Activated naive CD4-positive, alpha-beta T cell treated with anti-CD3 and anti-CD28 coated beads, Interleukin-2, amount 10 ng/mL, durations not matched to agents 7 days and 5 days (primary cell): ENCODE measurements at places on chromosomes 7 and 10.
A peak's percentile ranks its signal among the peaks of the same experiment; 100 is the strongest.

DNA sequence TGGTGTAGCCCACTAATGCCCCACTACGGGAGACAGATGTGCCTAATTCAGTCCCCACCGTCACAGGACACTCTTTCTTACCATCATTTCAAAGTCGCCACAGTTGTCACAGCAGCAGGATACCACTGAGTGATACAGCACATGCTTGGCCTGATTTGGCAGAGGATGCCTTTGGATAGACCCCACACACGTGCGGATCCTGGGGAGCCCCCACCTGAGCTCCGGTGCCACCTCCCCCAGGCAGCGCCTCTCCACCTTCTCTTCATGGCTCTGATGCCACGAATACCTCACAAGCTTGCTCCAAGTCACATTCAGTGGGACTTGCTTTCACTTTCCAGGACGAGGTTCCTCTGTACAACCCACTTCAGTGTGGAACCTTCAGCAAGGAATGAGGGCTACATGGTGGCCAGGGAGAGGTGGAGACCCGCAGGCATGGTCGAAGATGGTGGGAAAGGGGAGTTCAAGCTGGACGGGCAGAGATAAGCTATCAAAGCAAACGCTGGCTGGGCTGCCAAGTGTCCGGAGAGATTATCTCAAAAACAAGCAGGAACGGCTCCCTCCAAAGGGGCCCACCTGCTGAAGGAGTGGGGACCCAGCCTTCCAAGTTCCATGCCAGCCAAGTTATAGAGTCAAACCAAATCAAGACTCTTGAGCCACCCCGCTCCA is 107.4 kb downstream of the ZRANB1 start:
- no peak overlapping the region for H3K27ac ChIP-seq
- H3K36me3 ChIP-seq, result no peaks in the 10 kb centered on the region
- no peak for DNase-seq
- no peak overlapping the region for H3K4me3 ChIP-seq
- peaks cover 37% of the 10 kb centered on the region for H3K27me3 ChIP-seq

GRCh38 chr10:16948361-16948760 is 131.1 kb upstream of the RSU1 start:
- no peak for DNase-seq
- peaks cover 20% of the 10 kb centered on the region for H3K4me1 ChIP-seq
- no peaks in the 10 kb centered on the region for H3K36me3 ChIP-seq
- no peak overlapping the region for H3K27ac ChIP-seq

- H3K36me3 ChIP-seq, result no peaks in the 10 kb centered on the region
- peaks cover 26% of the 10 kb centered on the region for H3K27me3 ChIP-seq
- no peaks in the 10 kb centered on the region for H3K4me1 ChIP-seq
- H3K4me3 ChIP-seq, result no peak overlapping the region
- no peak for DNase-seq
These were observed 38.4 kb upstream of the HSPA12A start for GRCh38 chr10:116780691-116781205.

GRCh38 chr10:22321156-22321923 is 441 bp downstream of the BMI1 start:
- H3K36me3 ChIP-seq, result peaks cover 17% of the 10 kb centered on the region
- peaks cover 67% of the 10 kb centered on the region for H3K4me1 ChIP-seq
- peak; percentile 72 for DNase-seq
- peak overlapping the region; percentile 81 for H3K27ac ChIP-seq

DNA sequence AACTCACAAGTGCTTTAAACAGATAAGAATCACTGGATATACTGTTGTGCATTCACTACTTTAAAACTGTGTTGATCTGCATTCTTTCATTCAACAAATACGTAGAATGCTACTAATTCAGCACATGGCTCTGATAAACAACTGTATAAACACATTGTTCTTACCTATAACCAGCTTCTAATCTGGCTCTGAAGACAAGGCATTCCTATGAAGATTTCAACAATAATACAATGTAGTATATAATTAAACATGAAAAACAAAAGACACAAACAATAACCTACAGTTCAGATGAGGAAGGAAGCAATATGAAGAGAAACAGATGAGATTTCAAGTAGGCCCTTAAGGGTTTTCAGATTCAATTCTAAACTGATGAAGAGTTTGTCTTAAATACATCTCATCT is 31.1 kb upstream of the ANLN start:
- H3K27ac ChIP-seq, result no peak overlapping the region
- H3K27me3 ChIP-seq, result peaks cover 8% of the 10 kb centered on the region
- no peaks in the 10 kb centered on the region for H3K36me3 ChIP-seq

DNA sequence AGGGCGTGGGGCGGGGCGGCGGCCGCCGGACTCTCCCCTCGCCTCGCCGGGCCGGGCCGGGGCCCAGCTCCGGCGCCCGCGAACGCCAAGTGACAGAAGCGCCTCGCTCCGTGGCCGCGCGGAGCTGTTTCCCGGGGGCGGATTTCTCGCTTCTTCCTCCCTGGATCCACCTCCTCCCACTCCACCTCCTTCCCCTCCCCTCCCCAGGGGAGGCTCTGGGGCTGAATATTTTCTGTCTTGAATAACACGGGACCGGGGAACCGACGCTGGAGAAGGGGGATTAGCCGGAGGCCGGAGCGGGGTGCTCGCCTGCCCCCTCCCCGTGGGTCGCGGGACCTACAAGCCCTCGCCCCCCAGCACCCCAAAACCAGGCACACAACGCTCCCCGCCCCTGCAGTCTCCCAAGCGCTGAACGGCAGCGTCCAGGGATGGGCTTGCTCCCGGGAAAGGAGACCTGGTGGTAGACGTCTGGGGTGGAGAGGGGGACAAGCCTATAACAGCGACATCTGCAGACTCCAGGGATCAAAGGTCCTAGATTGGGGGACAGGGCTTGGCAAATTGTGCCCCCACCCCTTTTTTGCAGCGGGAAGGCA is at the start of gene ARHGAP21:
Gene ARHGAP21, minus strand, starts transcription at position 100 of the 593 bp plus-strand sequence. CDS start 1,988 bp downstream, outside the sequence.
- DNase-seq, result peak; percentile 65
- H3K27ac ChIP-seq, result peak within 1 kb of the TSS; percentile 94
- peaks cover 4% of the 10 kb centered on the region for H3K27me3 ChIP-seq
- peaks cover 34% of the 10 kb centered on the region for H3K4me1 ChIP-seq
- H3K36me3 ChIP-seq, result peaks cover 12% of the 10 kb centered on the region
- H3K4me3 ChIP-seq, result peak within 1 kb of the TSS; percentile 91

DNA sequence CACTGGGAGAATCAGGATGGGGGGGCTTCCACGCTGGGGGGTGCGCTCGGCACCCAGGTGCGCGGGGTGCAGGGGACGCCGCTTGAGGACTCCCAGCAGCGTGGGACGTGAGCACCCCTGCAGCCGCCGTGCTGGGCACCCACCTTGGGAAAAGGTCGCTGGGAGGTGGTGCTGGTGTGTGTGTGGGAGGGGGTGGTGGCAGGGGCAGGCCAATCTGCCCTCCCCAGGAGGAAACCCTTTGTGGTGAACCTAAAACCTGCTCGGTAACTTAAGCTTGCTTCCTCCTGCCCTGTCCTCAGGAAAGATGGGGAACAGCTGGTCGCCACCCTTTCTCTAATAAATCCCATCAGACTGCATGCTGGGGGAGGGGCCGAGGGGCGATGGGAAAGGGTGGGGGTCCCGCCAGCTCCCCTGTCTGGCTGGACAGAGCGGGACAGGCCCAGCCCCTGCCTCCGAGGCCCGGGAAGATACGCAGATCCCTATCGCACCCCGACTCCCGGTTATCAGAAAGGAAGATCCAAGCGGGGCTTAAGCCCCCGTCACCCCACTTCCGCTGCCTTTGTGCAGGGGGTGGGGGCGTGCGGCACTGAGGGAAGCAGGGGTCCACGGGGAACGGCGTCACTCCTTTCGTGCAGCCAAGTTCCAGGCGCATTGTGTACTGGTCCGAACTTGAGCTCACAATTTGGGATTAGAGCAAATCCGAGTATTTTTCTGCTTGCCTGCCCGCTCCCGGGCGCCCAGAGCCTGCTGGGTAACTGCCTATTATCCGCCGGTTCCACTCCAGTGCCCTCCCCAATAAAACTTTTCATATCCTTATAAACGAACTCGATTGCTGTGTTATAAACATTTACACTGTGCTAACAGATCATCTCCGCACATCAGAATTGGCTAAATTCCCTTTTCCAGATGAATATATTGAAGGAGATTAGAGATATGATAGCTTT is 64.6 kb downstream of the UNCX start:
- no peaks in the 10 kb centered on the region for H3K4me1 ChIP-seq
- DNase-seq, result no peak
- H3K27ac ChIP-seq, result no peak overlapping the region
- peaks cover 31% of the 10 kb centered on the region for H3K27me3 ChIP-seq

- H3K36me3 ChIP-seq, result peaks cover 59% of the 10 kb centered on the region
- H3K27ac ChIP-seq, result no peak overlapping the region
- H3K4me1 ChIP-seq, result no peaks in the 10 kb centered on the region
- H3K4me3 ChIP-seq, result no peak overlapping the region
- H3K27me3 ChIP-seq, result no peaks in the 10 kb centered on the region
- no peak for DNase-seq
These were observed 58.6 kb downstream of the SND1 start for GRCh38 chr7:127710635-127711034.

- H3K36me3 ChIP-seq, result peaks cover 23% of the 10 kb centered on the region
- peak overlapping the region; percentile 93 for H3K4me3 ChIP-seq
- H3K27ac ChIP-seq, result peak overlapping the region; percentile 93
- H3K27me3 ChIP-seq, result peaks cover 4% of the 10 kb centered on the region
These were observed 720 bp upstream of the RFC2 start for GRCh38 chr7:74254858-74255379.

GRCh38 chr7:31494421-31494820 is 19.5 kb upstream of the ITPRID1 start:
- DNase-seq, result no peak
- no peaks in the 10 kb centered on the region for H3K4me1 ChIP-seq
- H3K4me3 ChIP-seq, result no peak overlapping the region
- H3K36me3 ChIP-seq, result no peaks in the 10 kb centered on the region
- no peaks in the 10 kb centered on the region for H3K27me3 ChIP-seq

DNA sequence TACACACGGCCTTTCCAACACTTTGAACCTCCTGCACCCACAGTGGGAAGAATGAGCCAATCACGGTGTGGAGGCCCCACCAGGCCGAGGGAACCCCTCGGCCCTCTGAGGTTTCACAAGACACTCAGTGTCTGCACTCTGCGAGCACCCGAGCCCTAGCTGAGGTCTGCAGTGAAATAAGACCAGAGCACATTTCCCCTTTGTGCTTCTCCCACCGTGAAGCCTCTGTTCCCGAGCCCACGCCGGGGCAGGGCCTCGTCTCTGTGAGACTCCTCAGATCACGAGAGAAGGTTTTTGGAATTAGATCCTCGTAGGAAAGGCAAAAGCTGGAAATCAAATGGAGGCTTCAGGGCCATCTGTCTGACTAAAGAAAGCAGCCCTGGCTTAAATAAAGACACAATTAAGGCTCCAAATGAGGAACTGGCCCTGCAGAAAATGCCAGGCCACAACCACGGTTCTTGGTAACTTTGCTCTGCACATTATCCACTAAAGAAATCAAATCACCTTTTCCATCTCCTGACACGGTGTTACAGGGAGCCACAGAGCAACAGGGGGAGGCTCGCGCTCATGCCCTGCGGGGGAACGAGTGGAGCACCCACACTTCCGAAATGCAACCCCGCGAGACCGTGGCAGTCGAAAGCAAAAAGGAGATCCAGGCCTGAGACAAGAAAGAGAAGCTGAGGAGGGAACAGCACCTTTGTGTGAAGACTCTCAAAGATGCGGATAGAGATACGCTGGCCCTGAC is 43.7 kb downstream of the FAM53B start:
- H3K36me3 ChIP-seq, result peaks cover 75% of the 10 kb centered on the region
- no peak for DNase-seq
- no peak overlapping the region for H3K4me3 ChIP-seq

- H3K36me3 ChIP-seq, result no peaks in the 10 kb centered on the region
- DNase-seq, result no peak
- H3K27me3 ChIP-seq, result no peaks in the 10 kb centered on the region
- no peak overlapping the region for H3K4me3 ChIP-seq
- H3K27ac ChIP-seq, result no peak overlapping the region
These were observed 1.5 kb downstream of the USP54 start for GRCh38 chr10:73589563-73590126.

DNA sequence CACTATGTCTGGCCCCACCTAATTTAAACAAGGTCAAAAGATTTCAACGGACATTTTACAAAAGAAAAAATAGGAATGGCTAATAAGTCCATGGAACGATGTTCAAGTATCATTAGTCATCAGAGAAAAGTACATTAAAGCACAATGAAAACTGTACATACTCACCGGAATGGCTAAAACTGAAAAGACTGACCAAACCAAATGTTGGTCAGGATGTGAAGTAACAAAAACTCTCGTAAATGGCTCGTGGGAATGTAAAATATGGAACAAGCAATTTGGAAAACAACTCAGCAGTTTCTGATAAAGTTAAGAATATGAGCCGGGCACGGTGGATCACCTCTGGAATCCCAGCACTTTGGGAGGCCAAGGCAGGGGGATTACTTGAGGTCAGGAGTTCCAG is 65.7 kb upstream of the PARD3 start:
- no peak for DNase-seq
- no peaks in the 10 kb centered on the region for H3K4me1 ChIP-seq
- H3K4me3 ChIP-seq, result no peak overlapping the region
- no peaks in the 10 kb centered on the region for H3K27me3 ChIP-seq
- no peaks in the 10 kb centered on the region for H3K36me3 ChIP-seq

DNA sequence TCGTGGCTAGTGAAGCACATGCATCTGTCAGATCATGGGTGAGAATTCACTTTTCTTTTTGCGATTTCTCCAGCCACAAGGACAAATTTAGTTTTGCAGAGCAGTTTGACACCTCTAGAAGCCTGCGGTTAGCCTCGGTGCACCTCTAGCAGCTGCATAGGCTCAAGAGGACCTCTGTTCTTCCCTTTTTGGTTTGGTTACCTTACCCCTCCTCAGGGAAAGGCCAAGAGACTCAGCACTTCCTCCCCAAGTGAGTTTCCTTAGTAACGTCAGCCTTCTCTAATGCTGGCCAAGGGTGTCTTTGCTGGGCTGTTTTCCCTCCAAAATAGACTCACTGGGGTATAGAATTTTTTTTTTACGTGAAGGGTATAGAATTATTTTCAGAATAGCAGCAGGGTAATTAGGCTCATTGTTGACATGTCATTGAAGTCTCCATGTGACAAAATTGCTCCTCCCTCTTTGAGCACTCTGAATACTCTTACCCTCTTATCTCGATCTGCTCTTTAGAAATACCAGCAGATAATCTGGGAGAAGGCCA is 97.8 kb downstream of the AUTS2 start:
- no peak for DNase-seq
- H3K27ac ChIP-seq, result no peak overlapping the region
- no peak overlapping the region for H3K4me3 ChIP-seq
- peaks cover 7% of the 10 kb centered on the region for H3K4me1 ChIP-seq
- no peaks in the 10 kb centered on the region for H3K36me3 ChIP-seq
- H3K27me3 ChIP-seq, result no peaks in the 10 kb centered on the region

- peaks cover 5% of the 10 kb centered on the region for H3K36me3 ChIP-seq
- peaks cover 34% of the 10 kb centered on the region for H3K27me3 ChIP-seq
- DNase-seq, result no peak
- no peak overlapping the region for H3K27ac ChIP-seq
- H3K4me1 ChIP-seq, result peaks cover 22% of the 10 kb centered on the region
These were observed 35.4 kb upstream of the SMNDC1 start for GRCh38 chr10:110340122-110340521.

- H3K27ac ChIP-seq, result peak overlapping the region; percentile 91
- no peaks in the 10 kb centered on the region for H3K27me3 ChIP-seq
- peak; percentile 56 for DNase-seq
These were observed 7.3 kb downstream of the SEPHS1 start for GRCh38 chr10:13340626-13341376.
